ENCODE measurements at places on chromosomes 2 and 18. TPM values are rescaled to one million over a fixed set of nuclear protein-coding genes. Genes with fewer than 3 reads are reported as not detected.
A peak's percentile ranks its signal among the peaks of the same experiment; 100 is the strongest.

VWC2L gene
- not detected for total RNA-seq

GRCh38 chr2:40466935-40467572 is 15.2 kb upstream of the SLC8A1 start:
- DNase-seq, result no peak

- DNase-seq, result no peak
Observed at GRCh38 chr2:132549935-132550670, 119.9 kb downstream of the LYPD1 start.

SPDYA gene
- total RNA-seq, result 1.2 TPM

DNA sequence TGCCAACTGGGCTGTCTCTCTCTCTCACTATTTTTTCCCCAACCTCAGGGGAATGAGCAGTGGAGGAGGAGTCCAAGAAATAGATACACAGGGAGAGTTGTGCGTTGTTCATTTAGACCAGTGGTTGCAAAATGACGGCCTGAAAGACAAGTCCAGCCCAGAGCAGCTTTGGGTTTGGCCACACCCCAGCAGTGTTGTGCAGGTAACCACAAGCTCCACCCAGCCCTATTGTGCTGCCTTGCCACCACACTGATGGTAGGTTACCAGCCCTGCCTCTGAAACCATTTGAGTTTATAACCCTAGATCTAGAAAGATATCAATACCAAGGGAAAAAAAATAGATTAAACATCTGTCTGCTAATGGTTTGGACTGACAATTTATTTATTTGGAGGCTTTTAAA is 144.3 kb downstream of the CMPK2 start:
- DNase-seq, result no peak

DNA sequence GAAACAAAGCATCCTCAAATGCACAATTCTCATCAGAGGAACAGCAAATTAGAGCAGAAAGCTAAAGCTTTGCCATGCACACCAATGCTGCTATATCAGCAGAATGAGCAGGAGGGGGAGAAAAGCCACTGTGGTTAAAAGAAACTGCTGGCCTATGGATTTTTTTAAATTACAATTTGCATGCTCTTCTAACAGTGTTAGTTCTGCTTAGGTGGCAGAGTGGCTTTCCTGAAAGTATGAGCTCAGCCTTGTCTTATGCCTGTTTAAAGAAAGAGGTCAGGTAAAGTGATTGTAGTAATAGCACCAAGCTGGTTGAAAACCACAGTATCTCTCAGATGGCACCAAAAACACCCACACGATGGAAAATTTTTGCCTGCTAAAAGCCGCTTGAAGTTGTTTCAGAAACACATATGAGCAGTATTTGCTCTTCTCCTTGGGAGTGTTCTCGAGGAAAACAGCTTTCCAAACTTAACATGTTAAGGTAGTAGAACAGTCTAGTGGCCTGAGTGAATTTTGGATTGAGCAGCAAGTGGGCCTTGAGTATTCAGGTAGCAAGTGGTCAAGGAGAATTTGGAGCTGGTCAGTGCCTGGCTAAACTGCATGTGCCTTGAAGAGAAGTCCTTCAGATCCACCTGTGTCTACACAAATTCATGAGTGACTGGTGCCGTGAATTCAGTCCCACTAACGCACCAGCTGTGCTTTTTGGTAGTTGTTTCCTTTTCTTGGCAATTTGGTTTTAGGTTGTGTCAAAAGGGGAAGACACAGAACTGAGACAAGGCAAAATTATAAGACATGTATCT is 19.6 kb upstream of the NDUFV2 start:
- peak; percentile 65 for DNase-seq

DSEL gene
- 5.7 TPM for total RNA-seq

Measured in thyroid gland (tissue), 4 donors.